ENCODE measurements at places on chromosomes 11 and 22. TPM values are rescaled to one million over a fixed set of nuclear protein-coding genes. Genes with fewer than 3 reads are reported as not detected.

- no peak for DNase-seq
Observed at GRCh38 chr11:32326522-32326921, 108.8 kb downstream of the WT1 start.

DNA sequence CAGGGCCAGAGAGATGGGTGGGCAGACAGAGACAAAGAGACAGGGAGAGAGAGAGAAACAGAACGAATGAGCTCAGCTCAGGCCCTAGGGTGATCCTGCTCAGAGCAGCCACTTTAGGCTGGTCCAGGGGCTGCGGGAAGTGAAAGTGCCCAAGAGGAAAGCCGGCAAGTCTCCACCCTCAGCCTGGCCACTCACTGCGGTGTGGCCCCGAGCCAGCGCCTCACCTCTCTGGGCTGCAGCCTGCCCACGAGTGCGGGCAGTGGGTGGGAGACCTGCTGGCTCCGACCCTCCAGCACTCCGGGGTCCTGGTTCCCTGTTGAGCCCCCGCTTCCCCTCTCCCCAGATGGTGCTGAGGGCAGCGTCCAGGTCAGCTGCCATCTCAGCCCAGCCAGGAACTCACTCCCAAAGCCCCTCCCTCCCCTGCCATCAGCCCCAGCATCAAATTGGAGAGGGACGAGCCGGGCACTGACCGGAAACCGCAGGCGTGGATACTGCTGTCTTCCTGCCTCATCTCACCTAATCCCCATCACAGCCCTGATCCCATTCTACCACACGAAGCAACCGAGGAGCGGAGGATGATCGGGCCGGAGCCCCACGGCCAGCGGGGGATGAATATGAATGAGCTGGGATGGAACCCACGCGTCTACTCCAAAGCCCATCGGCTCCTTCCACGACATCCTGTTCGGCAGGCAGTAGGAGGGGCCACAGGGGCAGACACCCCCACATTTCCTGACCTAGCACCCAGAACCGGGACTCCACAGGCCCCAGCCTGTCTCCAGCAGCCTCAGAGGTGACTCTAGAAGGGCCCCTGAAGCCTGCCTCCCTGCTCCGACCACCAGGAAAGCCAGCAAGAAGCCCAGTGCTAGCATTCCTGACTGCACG is 16.9 kb downstream of the ELFN2 start:
- no peak for DNase-seq

GRCh38 chr11:15675683-15676082 is 561.0 kb downstream of the INSC start:
- DNase-seq = no peak

BRSK2 gene
- polyA plus RNA-seq = 9.7 TPM

Data from A549 (cell line).